Liver (tissue), 10 donors: ENCODE measurements at places on chromosomes 7 and 10. TPM values are rescaled to one million over a fixed set of nuclear protein-coding genes. Genes with fewer than 3 reads are reported as not detected.

- no peak for DNase-seq
Measured at GRCh38 chr7:133001727-133002126, 80.2 kb downstream of the CHCHD3 start.

GRCh38 chr7:37234334-37234733 is 214.3 kb downstream of the ELMO1 start:
- no peak for DNase-seq

DNA sequence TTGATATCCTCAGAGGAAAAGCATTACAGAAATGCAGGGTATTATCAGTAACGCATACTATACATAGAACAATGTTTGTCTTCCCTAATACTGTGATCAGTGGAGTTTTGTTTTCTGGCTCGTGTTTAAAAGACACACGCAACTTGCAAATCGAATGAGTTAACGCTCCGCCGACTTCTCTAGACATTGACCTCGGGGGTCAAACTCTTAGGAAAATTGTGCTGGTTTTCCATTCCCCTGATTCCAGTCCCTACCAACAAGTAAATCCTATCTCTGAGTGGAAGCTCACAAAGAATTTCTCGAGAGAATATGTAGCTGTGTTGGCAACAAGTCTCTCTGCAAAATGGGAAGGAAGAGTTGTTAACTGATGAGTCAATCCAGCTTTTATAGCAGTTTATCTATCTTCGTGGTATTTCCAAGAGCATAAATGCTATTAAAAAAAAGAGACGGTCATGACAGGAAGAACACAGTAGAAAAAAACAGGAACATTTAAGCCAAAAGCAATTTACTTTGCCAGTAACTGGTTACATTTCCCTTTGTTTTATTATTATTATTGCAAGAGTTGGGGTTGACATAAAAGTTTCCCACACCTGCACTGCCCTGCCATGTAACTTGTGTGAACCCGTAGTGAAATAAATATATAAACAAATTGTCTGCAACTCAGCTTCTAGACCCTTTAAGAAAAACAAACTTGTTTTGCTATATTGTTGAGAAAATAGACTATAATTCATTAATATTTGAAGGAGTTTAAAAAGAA is 144.4 kb downstream of the ARID5B start:
- DNase-seq = no peak

DNA sequence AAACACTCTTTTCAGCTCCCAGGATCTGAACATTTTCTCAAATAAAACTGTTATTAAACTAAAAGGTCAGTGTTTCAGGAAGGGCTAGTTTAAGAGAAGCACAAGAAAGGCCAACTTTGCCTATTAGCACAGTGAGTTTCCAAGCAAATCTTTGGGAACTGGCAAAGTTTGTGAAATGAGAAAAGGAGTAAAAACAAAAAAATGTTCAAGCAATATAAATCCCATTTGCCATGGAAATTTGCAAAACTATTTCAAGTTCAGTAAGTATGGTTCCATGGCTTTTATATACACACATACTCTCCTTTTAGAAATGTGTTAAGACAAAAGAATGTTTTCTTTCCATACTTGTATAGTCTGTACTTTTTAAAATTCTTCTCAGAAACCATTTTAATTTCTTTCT is 51.5 kb downstream of the CHCHD3 start:
- DNase-seq = no peak

- no peak for DNase-seq
Measured at GRCh38 chr10:102675666-102676533, 31.6 kb downstream of the TRIM8 start.

- DNase-seq = no peak
Measured at GRCh38 chr7:92622685-92623084, 32.5 kb upstream of the FAM133B start.

DNA sequence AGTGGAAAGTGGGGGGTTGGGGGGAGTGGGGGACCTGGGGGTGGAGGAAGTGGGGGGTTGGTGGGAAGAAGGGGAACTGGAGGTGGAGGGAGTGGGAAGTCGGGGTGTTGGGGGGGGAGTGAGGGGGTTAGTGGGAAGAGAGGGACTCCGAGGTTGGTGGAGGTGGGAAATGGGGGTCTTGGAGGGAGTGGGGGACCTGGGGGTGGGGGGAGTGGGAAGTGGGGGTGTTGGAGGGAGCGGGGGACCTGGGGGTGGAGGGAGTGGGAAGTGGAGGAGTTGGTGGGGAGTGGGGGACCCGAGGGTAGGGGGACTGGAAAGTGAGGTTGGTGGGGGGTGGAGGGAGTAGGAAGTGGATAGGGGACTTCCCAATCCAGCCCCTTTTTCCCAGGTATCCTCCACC is 906 bp upstream of the MMD2 start:
- no peak for DNase-seq

DNA sequence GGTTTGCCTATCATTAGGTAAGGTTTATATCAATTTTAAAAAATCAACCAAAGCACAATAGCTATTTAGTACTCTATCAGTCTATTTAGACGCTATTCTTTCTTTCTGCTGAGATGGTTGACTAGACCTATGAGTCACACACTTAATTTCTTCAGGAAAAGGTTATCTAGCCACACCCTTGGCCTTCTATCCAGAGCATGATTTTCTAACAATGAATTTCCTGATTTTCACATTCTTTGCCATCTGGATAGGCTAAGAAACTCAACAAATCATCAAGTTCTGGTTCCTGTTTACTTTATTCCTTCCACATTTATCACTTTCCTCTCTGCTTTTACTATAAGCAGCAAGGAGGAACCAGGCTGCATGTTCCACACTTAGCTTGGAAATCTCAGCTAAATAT is 8.1 kb downstream of the PRPS1L1 start:
- no peak for DNase-seq

DNA sequence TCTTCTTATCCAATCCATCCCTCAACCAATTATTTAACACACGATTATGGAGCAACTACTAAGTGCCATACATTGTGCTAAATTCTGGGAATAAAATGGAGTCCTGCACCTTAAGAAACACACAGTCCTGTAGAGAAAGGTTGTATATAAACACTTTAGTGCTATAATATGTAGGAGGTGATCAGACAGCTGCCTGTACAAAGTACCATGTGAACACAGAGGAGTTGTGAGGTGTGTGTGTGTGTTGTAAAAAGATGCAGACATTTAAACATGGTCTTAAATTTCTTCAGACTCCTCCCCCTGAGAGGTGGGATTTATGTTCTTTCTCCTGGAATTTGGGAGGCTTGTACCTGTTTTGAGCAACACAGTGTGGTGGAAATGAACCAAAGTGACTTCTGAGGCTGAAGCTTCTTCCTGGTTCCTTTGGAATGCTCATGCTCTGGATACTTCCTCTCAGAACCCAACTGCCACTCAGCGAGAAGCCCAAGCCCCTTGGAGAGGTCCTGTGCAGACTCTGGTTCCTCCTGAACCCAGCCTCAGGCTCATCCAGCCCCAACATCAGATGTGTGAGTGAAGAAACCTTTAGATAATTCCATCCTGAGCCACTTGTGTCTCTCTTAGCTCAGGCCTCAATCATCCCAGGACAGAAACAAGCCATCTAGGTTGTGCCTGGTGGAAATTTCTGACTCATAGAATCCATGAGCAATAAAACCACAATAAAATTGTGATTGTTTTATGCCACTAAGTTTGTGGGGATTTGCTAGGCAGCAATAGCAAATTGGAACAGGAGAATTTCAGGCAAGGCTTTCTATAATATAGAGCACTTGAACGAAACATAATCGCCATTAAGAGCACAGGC is 161.2 kb upstream of the FAM3C start:
- no peak for DNase-seq

- DNase-seq = no peak
Measured at GRCh38 chr7:126398851-126399529, 853.8 kb downstream of the GRM8 start.

GRCh38 chr10:37854626-37855025 is 2.8 kb downstream of the ZNF248 start:
- no peak for DNase-seq

- DNase-seq = no peak
Measured at GRCh38 chr10:78659598-78659967, 409.2 kb upstream of the ZMIZ1 start.

DNA sequence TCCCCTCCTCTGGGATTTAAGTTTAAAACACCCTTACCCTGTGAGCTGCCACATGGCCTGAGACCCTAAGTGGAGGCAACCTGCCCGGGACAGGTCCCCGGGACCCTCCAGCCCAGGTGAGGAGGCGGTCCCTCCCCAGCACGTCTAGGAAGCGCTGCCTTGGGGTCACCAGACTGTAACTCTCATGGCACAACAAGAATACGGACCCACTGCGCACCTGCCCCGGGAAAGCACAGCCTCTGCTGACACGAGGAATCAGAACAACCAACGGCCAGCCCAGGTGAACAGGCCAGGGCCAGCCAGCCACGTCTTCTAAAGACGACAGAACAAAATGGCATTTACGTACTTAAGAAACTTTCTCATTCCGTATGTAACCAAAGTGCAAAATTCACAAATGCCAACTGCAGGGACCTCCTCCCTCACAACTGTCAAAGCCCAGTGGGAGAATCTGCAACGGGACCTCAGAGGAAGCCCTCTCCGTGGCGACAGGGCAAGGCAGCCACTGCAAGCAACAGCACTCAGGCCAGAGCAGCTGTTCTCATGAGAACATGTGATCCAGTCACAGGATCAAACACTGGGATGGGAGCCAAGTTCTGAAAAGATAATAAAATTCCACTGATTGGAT is 208.4 kb downstream of the DIP2C start:
- no peak for DNase-seq

DNA sequence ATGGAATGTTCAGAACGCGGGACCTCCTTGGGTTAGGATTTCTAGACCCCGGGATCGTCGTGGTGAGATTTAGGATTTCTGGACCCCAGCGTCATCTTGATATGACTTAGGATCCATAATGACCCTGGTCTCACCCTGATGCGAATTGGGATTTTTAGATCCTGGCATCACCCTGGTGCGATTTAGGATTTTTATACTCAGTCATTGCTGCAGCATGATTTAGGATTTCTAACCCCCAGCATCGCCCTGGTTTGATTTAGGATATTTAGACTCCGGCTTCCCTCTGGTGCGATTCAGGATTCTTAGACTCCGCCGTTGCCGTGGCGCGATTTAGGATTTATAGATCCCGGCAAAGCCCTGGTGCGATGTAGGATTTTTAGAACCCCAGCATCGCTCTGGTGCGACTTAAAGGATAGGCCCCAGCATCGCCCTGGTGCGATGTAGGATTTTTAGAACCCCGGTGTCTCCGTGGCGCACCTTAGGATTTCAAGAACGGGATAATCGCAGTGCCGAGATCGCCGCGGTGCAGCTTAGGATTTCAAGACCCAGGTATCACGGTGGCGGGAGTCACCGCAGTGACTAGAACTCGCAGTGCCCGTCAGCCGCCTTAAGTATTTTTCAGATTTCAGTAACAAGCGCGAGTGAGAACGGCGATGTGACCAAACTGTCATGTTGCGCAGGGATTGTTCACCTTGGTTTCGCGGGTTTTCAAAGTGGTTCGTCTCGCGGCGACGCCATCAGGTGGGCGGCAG is 814 bp downstream of the MEST start:
- no peak for DNase-seq

DNA sequence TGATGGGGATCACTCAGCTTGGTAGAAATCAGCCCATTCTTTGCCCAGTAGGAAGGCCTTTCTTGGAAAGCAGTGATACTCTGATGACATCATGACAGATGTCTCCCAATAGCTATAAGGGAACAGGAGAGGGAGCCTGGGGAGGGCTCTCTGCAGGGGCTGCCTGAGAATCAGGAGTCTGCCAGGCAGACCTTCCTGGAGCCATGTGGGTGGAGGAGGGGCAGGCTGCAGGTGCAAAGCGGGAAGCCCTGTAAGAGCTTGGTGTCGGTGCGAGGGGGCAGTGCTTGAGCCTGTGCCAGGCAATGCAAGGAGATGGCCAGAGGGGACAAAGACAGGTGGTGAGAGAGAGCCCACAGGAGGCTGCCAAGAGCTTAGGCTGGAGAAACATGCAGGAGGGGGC is 5.0 kb upstream of the TNS3 start:
- DNase-seq = no peak

DNA sequence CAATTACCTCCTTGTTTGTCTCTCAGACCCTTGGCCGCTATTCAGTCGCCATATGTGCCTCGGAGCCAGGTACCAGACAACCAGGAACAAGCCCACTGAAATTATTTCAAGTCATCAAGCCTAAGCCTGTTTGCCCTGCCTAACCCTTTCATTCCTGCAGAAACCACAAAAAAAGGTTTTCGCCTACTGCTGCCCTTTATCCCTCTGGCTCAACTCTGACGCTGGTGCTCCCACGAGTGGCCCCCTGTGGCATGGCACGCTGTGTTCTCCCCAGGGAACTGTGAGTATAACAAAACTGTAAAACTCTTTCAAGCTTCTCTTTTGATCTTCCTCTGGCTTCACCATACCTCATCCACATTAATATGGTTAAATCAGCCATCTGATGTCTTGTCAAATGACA is 215.7 kb upstream of the CDC14C start:
- DNase-seq = no peak

DNA sequence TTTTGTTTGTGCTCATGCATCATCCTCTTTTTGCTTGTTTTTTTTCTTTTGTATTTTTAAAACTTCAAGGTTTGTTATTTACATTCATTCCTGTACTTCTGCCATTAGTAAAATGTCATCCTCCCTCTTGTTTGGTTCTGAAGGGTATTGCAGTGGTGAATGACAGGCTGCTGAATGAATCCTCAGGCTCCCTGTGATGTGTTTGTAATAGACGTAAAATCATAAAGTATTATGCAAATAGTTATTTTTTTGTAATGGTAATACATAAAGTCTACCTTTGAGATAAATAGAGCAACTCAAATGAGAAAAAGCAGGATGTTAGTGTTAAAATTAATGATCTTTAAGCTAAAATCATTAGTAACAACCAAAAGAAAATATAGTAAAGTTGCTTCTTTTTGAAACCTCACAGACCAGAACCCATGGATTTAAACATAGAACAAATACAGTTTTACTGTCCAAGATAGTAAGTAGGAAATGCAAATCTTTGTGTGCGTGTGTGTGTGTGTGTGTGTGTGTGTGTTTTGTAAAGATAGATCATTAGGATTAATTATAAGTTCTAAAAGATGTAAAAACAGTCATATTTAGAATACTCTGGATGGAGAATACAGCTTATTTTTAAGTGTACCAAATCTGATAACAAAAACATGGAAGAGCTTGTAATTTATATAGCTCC is 4.5 kb downstream of the GLCCI1 start:
- no peak for DNase-seq

DNA sequence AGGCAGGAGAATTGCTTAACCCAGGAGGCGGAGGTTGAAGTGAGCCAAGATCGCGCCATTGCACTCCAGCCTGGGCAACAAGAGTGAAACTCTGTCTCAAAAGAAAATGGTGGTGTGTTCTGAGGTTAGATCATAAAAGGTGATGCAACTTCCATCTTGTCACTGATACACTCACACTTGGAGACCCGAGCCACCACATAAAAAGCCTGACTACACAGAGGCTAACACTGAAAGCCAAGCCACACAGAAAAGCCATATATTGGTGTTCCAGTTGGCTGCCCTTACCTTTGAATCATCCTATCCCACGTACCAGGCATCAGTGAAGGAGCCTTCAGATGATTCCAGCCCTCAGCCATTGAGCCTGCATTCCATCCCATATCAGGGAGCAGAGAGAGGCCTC is 4.0 kb downstream of the MORN4 start:
- no peak for DNase-seq

The NEUROG3 gene
- not detected for polyA plus RNA-seq

The CLCN1 gene
- 0.01 TPM for polyA plus RNA-seq

The SMNDC1 gene
- polyA plus RNA-seq = 5.5 TPM

The HEPACAM2 gene
- polyA plus RNA-seq = not detected

The CALHM1 gene
- polyA plus RNA-seq = not detected

The TMEM236 gene
- polyA plus RNA-seq = 0.07 TPM

The ARHGAP22 gene
- 0.23 TPM for polyA plus RNA-seq

The LEP gene
- not detected for polyA plus RNA-seq

The CREB5 gene
- 0.64 TPM for polyA plus RNA-seq

The CYP17A1 gene
- polyA plus RNA-seq = 13.1 TPM

The AUTS2 gene
- 6.4 TPM for polyA plus RNA-seq
